Activated CD8-positive, alpha-beta memory T cell treated with anti-CD3 and anti-CD28 coated beads, Interleukin-2, amount 10 ng/mL, durations not matched to agents 7 days and 5 days (primary cell): ENCODE measurements at places on chromosomes 7 and 10. TPM values are rescaled to one million over a fixed set of nuclear protein-coding genes. Genes with fewer than 3 reads are reported as not detected.
A peak's percentile ranks its signal among the peaks of the same experiment; 100 is the strongest.

GRCh38 chr7:52959336-52959735 is 76.1 kb upstream of the POM121L12 start:
- no peak overlapping the region for H3K27ac ChIP-seq
- H3K27me3 ChIP-seq = no peaks in the 10 kb centered on the region
- DNase-seq = no peak
- H3K4me3 ChIP-seq = no peak overlapping the region
- no peaks in the 10 kb centered on the region for H3K36me3 ChIP-seq

DNA sequence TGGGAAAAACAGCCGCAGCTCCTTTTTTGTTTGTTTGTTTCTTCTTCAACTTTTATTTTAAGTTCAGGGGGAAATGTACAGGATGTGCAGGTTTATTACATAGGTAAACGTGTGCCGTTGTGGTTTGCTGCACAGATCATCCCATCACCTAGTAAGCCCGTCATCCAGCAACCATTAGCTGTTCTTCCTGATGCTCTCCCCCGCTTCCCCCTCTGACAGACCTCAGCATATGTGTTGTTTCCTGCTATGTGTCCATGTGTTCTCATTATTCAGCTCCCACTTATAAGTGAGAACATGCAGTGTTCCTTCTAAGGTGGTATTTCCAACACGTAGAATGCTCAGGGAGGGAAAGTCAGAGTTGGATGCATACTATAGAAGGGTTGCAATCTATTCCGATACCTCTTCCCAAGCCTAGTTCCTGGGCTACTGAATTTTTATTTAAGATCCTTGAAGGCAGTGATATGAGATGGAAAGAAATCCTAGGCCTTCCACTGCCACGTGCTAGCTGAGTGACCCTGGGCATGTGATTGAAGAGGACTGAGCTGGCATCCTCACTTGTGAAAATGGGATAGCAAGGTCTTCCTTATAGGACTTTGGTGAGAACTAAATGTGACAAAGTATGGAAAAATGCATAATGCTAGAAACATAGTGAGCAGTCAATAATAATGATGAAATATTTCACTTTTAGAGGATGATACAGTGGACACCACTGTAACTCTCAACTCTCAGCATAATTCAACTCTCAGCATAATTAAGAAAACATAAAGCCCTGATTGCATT is 278.5 kb downstream of the REEP3 start:
- no peak for DNase-seq
- H3K36me3 ChIP-seq = no peaks in the 10 kb centered on the region
- H3K27me3 ChIP-seq = peaks cover 5% of the 10 kb centered on the region
- H3K27ac ChIP-seq = no peak overlapping the region

TRIL gene
- not detected for total RNA-seq

GRCh38 chr7:43791-44540 is 148.4 kb upstream of the FAM20C start:
- H3K4me3 ChIP-seq = no peak overlapping the region
- no peaks in the 10 kb centered on the region for H3K4me1 ChIP-seq
- H3K36me3 ChIP-seq = no peaks in the 10 kb centered on the region
- peak; percentile 39 for DNase-seq
- no peak overlapping the region for H3K27ac ChIP-seq
- H3K27me3 ChIP-seq = peaks cover 13% of the 10 kb centered on the region

- no peak overlapping the region for H3K4me3 ChIP-seq
- no peak for DNase-seq
- H3K36me3 ChIP-seq = no peaks in the 10 kb centered on the region
- no peaks in the 10 kb centered on the region for H3K4me1 ChIP-seq
- no peak overlapping the region for H3K27ac ChIP-seq
Observed at GRCh38 chr7:151869455-151869854, 7.5 kb downstream of the PRKAG2 start.
